ENCODE measurements at places on chromosomes 16 and 17.
A peak's percentile ranks its signal among the peaks of the same experiment; 100 is the strongest.

DNA sequence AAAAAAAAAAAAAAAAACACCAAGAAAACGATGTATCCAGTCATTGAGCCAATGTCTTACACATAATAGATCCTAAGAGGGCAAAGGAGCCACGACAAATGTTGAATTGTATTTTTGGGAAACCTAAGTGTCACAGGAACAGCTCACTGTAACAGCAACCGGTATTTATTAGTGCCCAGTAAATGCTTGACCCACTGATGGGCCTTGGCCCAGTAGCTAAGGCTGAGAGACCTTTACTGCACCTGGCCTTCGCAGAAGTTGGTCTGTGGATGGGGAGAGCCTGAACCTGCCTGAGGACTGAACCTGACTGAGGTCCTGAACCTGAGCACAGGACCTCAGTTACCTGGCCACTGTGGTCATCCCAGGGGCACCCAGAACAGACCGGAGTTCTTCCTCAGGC lies 65.0 kb upstream of the TBX2 start:
- no peak for DNase-seq

DNA sequence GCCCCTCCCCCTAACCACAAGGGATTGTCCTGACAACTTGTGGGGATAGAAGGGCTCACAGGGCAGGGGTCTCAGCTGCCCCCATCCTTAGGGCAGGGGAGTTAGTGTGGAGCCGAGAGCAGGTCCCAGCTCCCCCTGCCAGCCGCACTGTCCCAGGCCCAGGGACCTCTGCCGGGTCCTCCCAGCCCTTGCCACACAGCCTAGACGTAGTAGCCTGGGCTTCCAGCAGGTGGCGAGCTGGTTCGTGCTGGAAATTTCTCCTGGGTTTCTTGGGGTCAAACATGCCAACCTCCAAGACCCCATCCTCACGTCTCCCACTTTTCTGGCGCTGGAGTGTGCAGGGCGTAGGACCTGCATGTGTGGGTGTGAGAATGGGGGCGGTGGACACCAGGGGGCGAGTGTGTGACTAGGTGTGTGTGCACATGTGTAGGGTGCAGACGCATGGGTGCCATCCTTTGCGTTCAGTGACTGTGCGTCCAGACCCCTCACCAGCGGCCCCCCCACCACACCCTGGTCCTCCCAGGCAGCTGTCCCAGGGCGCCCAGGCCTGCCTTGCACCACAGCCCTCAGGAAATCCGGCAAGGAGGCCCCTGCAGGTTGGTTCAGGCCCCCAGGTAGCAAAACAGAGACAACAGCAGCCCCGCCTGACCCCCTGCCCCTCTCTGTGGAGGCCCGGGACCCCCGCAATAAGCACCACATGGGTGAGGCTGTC lies 29.5 kb downstream of the SBK1 start:
- DNase-seq, result no peak

DNA sequence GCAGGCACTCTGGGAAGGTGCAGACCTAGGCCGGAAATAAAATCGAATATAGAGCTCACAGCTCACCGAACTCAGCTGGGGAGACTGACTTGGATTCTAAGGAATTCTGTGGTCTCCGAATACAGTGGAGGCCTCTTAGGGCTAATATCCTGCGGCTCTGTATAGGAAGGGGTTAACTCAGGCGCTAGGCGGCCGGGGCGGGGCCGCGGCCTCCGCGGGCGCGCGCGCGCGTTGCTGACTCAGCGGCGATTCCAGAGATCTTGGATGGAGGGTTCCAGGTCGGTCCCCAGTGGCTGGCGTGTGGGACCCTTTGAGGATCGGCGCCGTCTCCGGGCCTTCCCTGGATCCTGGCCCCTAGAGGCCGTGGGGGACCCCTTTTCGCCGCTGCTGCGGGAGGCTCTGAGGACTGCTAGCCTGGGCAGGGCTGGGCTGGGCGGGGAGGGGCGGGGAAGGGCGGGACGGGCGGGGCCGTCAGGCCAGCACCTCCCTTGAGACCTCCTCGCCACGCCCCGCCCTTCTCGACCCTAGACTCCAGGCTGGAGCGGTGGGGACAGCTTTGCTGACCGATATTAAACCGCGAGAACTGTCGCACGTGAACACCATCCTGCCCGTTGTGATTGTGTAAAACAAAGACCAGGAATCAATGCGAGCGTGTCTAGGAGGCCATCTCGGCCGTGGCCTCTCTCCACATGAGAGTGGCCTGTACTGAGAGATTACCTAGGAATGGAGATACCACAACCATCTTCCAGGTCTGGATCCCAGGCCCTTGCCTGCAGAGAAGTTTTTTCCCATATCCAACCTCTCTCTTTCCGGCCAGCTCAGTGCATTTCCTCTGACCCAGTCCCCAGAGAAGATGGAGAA lies 1.4 kb upstream of the PLEKHH3 start:
- DNase-seq, result peak; percentile 91

DNA sequence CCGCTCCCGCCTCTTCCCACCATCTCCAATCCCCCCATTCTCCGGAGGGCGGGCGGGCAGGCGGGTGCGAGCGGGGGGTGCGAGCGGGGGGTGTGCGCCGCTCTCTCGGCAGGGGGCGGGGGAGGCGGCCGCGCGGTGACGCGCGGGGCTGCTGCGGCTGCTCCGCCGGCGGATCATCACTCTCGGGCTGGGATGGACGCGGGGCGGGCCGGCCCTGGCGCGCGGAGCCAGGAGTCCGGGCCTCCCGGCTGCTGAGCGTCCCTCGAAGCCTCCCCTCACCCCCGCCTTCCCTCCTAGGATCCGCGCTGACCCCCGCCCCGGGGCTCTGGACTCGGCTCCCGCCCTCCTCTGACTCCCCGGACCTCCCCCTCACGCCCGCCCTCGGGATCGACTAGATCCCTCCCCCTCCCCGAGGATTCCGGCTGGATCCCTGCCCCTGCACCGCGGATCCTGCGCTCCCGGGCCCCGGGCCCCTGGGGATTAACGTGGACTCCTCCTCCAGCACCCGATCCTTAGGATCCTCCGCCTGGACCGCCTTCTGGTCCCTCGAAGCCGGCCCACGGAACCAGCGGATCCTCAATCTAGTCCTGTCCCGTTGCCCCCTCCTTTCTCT lies 946 bp upstream of the TMEM256 start:
- no peak for DNase-seq

- no peak for DNase-seq
Measured at GRCh38 chr16:84759061-84759460, 59.3 kb downstream of the USP10 start.

GRCh38 chr17:80781211-80781610 lies 210.4 kb upstream of the CHMP6 start:
- DNase-seq, result no peak

DNA sequence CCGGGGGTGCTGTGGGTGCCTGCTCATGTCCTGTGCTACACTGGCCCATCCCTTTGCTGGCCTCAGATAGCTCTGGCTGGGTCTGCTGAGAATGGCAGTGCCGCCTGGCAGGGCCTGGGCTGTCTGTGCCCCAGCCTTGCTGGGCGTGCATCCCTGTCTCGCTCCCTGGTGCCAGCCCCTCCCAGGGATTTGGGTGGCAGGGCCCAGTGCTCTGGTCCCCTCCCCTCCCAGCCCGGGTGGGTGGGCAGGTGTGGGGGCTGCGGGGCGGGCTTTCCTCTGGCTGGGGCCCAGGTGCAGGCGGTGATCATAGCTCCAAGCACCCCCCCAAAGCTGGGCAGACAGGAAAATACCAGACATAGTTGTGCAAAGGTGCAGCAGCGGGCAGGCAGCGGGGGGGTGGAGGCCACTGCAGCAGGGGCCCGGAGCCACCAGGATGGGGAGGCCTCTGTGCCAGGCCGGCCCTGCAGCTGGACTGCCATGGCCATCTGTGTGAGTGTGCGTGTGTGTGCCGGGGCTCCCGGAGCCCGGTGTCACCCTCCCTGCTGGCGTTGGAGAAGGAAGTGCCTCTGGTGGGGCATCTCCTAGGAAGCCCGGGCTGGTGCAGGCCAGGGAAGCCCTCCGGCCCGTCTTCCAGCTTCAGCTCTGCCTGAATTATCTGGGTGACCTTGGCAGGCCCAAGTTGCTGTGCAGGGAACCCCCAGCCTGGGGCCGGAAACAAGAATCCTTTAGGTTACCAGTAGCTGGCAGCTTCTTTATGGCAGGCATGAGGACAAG lies 7.4 kb downstream of the GLIS2 start:
- DNase-seq, result peak; percentile 55

DNA sequence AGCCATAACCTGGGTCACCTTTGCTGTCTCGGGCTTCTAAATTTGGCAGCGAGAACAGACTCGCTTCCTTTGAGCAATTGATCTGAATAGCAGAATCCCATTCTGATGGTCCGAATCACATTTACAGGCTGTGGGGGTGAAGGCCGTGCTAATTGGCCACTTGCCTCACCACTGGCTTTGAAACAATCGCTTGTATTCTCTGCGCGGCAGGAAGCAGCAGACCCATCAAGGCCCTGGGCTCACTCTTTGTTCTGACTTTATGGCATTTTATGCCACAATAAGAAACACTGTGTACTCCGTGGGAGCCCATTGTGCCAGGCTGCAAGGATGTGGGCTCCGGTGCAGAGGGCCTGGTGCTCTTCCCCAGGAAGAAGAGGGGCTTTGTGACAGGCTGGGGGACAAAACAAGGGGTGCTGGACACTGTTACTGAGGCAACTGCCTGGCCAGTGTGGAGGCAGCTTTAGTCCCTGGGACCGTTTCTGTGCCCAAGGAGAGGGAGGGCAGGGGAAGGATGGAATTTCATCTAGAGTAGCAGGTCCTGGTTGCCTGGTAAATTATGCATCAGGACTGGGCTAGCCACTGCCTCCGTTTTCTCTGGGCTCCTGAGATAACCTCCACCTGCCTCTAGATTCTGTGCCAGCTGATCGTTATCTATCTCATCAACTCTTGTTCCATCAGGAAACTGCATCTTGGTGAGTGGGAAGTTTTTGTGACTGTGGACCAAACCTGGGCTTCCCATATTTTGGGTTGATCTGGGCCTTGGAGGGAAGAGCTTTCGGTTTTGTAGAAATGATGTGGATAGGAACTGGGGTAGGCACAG lies 78.5 kb downstream of the MRC2 start:
- DNase-seq, result peak; percentile 46

GRCh38 chr17:4950075-4950745 lies 709 bp upstream of the ENO3 start:
- DNase-seq, result peak; percentile 49

DNA sequence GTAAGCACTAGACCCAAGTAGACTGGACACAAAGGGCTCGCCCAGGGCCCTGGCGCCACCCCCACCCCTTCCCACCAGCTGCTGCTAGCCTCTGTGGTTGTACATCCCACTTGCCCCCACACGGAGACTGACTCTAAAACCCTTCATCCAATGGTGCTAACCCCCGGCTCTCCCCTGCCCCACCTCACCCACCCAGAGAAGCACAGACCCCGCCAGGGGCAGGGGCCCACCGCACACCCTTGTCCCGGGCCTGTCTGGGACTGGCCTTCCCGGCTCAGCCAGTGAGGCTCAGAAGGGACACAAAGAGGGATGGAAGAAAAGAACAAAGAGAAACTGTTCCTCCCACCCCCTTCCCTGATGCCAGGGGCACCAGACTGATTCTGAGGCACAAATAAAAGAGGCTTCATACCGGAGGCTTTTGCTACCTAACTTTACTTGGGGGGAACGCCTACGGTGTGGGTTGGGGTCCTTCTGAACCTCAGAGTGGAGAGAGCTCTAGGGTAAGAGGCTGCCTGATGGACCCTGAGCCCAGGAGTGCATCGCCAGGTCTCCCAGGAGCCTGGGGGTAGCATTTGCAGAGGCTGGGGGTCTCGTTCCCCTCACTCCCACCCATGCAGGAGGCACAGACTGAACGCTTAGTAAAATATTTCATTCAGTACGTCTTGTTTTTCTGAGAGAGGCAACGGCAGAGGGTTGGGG lies 8.2 kb downstream of the CORO6 start:
- DNase-seq, result no peak
